Natural killer cell (primary cell): ENCODE measurements at places on chromosomes 7 and 10. TPM values are rescaled to one million over a fixed set of nuclear protein-coding genes. Genes with fewer than 3 reads are reported as not detected.

Gene ETV1
- total RNA-seq, result 0.53 TPM

Gene GJD4
- total RNA-seq, result not detected

Gene TYSND1
- total RNA-seq, result 12.4 TPM

Gene FAM221A
- total RNA-seq, result 7.4 TPM

Gene PRLHR
- not detected for total RNA-seq

Gene CNPY1
- not detected for total RNA-seq

Gene LIPJ
- not detected for total RNA-seq

Gene FGL2
- 51.5 TPM for total RNA-seq

Gene HTRA1
- total RNA-seq, result not detected

Gene PNLIPRP2
- not detected for total RNA-seq

Gene SH2B2
- 1.6 TPM for total RNA-seq

Gene OR9A2
- total RNA-seq, result not detected

Gene SKIDA1
- not detected for total RNA-seq
